ENCODE measurements at places on chromosomes 7 and 10. TPM values are rescaled to one million over a fixed set of nuclear protein-coding genes. Genes with fewer than 3 reads are reported as not detected.

AKR1E2 gene
- polyA plus RNA-seq = 1.1 TPM

ACSL5 gene
- polyA plus RNA-seq = 2.4 TPM

OR6V1 gene
- polyA plus RNA-seq = not detected

SLC29A4 gene
- polyA plus RNA-seq = 74.9 TPM

TMEM176B gene
- polyA plus RNA-seq = 83.9 TPM
